Gastrocnemius medialis (tissue), 4 donors: ENCODE measurements at places on chromosomes 13 and 19. TPM values are rescaled to one million over a fixed set of nuclear protein-coding genes. Genes with fewer than 3 reads are reported as not detected.

DNA sequence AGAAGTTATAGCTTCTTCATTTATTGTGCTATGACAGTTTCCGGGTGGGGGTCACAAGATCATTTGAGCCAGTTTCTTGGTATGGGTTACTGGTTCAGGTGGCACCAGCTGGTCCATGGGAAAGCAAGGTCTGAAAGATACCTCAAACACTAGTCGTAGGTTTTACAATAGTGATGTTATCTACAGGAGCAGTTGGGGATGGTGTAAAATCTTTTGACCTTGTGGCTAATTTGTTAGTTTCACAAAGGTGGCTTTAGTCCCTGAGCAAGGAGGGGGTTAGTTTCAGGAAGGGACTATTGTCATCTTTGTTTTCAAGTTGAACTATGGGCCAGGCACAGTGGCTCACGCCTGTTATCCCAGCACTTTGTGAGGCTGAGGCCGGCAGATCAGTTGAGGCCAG is 24.6 kb downstream of the CHST8 start:
- no peak for DNase-seq
- no peaks in the 10 kb centered on the region for H3K27me3 ChIP-seq
- H3K4me1 ChIP-seq: no peaks in the 10 kb centered on the region

DNA sequence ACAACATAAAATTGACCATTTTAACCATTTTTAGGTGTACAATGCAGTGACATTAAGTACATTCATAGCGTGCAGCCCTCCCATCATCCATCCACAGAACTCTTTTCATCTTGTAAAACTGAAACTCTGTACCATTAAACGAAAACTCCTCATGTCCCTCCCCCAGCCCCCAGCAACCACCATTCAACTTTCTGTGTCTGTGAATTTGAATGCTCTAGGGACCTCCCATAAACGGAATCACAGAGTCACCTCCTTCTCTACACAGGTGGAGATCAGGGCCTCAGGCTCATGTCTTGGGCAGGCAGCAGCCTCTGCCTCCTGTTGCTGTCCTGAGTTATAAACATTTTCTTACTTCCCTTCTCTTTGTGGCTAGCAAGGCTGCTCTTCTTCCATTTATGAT is 7.3 kb upstream of the CCNE1 start:
- no peaks in the 10 kb centered on the region for H3K36me3 ChIP-seq
- no peaks in the 10 kb centered on the region for H3K27me3 ChIP-seq
- no peak overlapping the region for H3K4me3 ChIP-seq
- no peak for DNase-seq
- no peaks in the 10 kb centered on the region for H3K4me1 ChIP-seq

GRCh38 chr13:113800576-113800926 is 41.5 kb downstream of the TMEM255B start:
- no peak overlapping the region for H3K4me3 ChIP-seq
- H3K4me1 ChIP-seq: no peaks in the 10 kb centered on the region
- no peak overlapping the region for H3K27ac ChIP-seq

GRCh38 chr19:35249146-35249847 is 495 bp downstream of the LSR start:
- peak overlapping the region; percentile 71 for H3K27ac ChIP-seq
- H3K4me3 ChIP-seq: peak overlapping the region; percentile 48
- DNase-seq: no peak
- no peaks in the 10 kb centered on the region for H3K36me3 ChIP-seq

Gene B9D2
- 5.1 TPM for total RNA-seq

Gene ZNF480
- 3.8 TPM for total RNA-seq

GRCh38 chr19:6424939-6425731 is 524 bp upstream of the KHSRP start:
- peak overlapping the region; percentile 81 for H3K4me3 ChIP-seq
- peak; percentile 100 for DNase-seq
- H3K27me3 ChIP-seq: no peaks in the 10 kb centered on the region
- peak overlapping the region; percentile 87 for H3K27ac ChIP-seq

Gene KCTD12
- total RNA-seq: 17.3 TPM

DNA sequence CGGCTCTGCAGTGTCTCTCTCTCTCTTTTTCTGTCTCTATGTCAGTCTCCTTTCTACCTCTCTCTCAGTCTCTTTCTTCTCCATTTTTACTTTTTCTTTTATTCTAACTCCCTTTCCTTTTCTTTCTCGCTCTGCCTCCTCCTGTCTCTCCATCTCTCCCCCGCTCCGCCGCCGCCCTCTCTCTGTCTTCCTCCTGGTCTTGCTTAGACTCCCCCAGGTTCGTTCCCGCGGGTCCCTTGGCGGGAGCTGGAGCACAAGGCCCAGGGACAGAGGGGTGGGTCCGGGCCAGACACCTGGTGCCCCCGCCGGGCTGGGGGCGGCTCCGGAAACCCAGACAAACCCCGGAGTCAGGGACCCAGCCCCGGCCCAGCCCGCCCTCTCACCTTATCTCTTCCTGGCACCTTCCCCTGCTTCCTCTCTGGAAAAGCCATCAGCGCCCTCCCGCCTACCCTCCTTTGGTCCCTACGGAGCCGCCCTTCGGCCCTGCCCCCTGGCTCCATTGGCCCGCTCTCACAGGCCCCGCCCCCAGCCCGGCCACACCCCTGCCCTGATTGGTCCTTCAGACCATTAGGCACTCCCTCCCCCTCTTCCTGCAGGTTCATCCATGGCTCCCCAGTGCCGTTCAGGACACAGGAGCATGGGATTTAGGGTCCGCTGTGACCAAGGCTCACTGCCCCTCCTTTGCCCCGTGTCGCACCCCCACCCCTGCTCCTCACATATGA is 15.4 kb upstream of the NOP53 start:
- DNase-seq: peak; percentile 17
- peaks cover 15% of the 10 kb centered on the region for H3K4me1 ChIP-seq
- H3K4me3 ChIP-seq: peak overlapping the region; percentile 27
- H3K27me3 ChIP-seq: no peaks in the 10 kb centered on the region
- H3K27ac ChIP-seq: peak overlapping the region; percentile 74

- H3K4me1 ChIP-seq: no peaks in the 10 kb centered on the region
- peak overlapping the region; percentile 37 for H3K4me3 ChIP-seq
- peaks cover 19% of the 10 kb centered on the region for H3K27me3 ChIP-seq
- no peak overlapping the region for H3K27ac ChIP-seq
Measured at GRCh38 chr19:35557539-35558399, 5.7 kb downstream of the ATP4A start.

Gene CGB8
- not detected for total RNA-seq
